Activated CD4-positive, alpha-beta T cell treated with anti-CD3 and anti-CD28 coated beads, Interleukin-2, Interleukin-4, amounts not matched to agents 100 ng/mL and 50 ng/mL, durations not matched to agents 16 hours and 8 hours (primary cell): ENCODE measurements at places on chromosomes 2 and 18.
A peak's percentile ranks its signal among the peaks of the same experiment; 100 is the strongest.

- DNase-seq = no peak
Observed at GRCh38 chr18:76981396-76981968, 151.1 kb downstream of the MBP start.

DNA sequence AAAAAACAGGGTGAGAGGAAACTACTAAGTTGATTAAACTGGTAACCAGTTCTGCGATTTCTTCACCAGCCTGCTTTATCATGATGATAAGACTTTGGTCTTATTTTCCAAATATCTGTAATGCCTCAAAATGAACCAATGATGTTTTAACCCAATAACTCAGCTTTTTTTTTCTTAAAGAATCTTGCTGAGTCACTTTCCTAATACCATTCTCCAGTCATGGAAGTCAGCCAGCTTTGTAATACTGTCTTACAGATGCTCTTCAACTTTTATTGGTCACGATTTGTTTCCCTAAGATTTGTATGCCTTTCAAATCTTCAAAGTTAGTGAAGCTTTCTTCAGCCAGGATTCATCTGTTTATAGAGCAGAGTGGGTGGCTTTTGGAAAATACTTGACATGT, 47.7 kb upstream of the SMIM21 start:
- DNase-seq = no peak

DNA sequence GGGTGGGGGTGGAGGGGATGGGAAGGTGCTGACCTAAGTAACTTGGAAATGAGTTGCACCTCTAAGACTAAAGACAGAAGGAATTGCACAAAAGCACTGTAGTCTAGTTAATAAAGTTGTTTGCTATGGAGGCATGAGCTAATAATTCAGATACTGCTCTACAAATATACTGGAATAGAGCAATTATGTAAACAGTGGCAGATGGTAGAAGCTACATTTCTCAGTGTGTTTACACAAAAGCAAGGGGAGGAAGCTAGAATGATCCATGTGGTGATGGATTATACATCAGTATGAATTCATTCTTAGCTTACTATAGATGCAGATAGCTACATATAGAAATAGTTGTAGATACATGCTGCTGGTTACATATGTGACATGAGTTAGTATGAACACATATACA, 27.6 kb upstream of the UBE2F start:
- DNase-seq = no peak

- DNase-seq = no peak
Observed at GRCh38 chr2:113376253-113376912, 61.1 kb upstream of the ZNG1B start.

DNA sequence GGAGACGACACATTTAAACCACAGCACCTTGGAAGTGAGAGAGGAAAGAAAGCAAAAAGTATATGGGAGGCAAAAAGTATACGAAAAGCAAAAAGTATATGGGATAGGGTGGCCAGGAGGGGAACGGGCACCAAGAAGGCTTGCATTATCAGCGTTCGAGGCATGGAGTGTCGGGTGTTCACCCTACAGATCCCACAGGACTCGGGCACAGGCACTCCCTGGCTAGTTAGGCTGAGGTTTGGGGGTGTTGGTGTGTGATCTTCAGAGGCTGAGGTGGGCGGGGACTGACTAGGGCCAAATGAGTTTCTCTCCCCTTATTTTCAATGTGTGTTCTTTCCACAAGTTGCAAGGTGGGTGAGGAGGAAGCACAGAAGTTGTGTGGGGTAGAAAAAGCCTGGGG, 86.6 kb downstream of the EVA1A start:
- DNase-seq = no peak

GRCh38 chr2:137023205-137023604, 257.9 kb downstream of the THSD7B start:
- no peak for DNase-seq

DNA sequence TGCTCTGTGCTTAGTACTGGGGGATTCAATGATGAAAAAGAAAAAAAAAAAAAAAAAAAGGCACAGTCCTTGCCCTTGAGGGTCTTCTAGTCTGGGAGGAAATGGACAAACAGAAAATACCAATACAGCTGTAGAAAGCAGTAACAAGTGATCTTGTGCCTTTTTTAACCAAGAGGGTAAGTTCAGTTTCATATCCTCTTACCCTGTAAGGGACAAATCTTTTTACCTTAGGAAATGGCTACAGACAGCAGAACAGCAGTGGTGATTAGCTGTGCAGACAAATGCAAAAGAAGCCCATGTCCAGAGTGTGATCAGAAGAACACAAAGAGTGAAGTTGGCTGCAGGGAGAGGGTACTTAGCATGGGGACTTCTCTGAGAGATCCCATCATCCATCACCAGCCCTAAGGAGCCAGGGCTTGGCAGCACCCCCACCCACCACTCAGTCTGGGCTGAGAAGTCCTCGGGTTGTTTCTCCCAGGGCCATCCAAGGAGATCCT, 102.9 kb downstream of the ALPK2 start:
- DNase-seq = no peak

DNA sequence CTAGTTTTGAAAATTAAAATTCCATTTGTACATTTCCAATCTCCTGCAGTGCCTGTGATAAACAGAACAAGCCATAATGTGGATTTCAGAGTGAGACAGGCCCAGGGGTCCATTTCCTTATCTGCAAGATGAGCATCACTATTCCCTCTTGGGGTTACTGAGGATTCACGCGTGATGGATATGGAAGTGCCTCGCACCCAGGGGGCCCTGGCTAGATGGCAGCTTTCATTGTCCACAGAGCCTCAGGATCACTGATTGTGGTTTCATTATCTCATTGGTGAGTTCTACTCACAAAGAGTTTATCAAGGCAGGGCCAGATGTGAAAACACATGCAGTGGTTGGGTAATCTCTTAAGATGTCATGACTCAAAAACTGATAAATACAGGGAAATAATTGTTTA, 11.6 kb downstream of the CNGA3 start:
- no peak for DNase-seq

GRCh38 chr2:198273660-198274059, 469.3 kb downstream of the PLCL1 start:
- no peak for DNase-seq

DNA sequence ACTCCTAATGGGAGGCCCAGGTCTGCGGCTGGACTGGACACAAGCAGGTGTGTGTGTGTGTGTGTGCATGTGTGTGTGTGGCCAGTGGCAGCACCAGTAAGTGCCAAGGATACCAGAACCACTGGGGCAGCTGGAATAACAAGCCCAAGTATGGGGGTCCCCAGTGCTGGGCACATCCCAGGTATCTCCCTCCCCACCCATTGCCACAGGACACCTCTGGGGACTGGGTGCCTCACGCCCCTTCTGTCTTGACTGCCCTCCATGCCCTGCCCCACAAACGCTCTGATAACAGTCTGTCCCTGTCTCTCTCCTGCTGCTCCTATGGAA, 9.0 kb downstream of the SPEG start:
- DNase-seq = no peak

- no peak for DNase-seq
Observed at GRCh38 chr2:168454737-168455644, 1.1 kb upstream of the CERS6 start.

GRCh38 chr2:192194866-192195547, at the start of gene TMEFF2:
Gene TMEFF2 (minus strand): TSS chr2:192194933. CDS start chr2:192194524, 409 bp downstream.
- peak; percentile 68 for DNase-seq

GRCh38 chr2:19146867-19147266, 211.6 kb downstream of the OSR1 start:
- no peak for DNase-seq

GRCh38 chr2:20638646-20639430, 12.1 kb downstream of the HS1BP3 start:
- DNase-seq = no peak

DNA sequence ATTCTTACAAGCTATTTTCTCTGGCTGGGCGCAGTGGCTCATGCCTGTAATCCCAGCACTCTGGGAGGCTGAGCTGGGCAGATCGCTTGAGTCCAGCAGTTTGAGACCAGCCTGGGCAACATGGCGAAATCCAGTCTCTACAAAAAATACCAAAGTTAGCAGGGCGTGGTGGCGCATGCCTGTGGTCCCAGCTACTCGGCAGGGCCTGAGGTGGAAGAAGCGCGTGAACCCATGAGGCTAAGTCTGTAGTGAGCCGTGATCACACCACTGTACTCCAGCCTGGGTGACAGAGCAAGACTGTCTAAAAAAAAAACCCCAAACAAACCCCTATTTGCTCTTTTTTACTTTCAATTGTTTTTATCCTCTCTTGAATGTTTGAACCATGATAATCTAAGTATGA, 37.0 kb downstream of the PPP4R1 start:
- DNase-seq = no peak

DNA sequence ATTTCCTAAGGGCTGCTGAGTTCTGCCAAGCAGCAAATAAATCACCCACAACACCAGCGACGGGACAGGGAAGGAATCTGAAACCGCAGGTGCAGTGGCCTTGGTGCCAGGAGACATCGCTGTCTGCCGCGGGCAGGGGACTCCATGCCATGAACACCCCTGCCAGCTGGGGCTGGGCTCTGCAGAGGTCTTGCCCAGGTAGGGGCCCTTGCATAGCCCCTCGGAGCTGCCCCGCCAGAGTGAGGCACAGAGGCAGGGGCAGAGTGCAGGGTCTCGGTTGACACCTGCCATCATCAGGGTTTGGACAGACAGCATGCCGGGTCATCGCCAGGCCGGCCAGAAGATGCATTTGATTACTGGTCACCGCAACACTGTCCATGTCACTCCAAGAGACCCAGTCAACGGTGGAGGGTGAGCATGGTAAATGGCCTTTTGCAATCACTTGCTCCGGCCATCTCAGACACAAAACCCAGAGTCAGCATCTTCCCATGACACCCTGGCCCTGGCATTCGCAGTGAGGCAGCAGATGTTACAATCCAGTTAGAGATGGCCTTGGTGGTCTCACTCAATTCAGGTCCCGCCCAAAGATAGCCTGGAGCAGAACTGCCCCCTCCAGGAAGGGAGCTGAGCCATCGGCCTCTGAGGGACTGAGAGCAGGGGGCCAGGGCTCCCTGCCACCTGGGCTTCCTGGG, 255.4 kb downstream of the NDUFA10 start:
- no peak for DNase-seq
